Right cardiac atrium (tissue), 5 donors: ENCODE measurements at places on chromosomes 12 and 14.

DNA sequence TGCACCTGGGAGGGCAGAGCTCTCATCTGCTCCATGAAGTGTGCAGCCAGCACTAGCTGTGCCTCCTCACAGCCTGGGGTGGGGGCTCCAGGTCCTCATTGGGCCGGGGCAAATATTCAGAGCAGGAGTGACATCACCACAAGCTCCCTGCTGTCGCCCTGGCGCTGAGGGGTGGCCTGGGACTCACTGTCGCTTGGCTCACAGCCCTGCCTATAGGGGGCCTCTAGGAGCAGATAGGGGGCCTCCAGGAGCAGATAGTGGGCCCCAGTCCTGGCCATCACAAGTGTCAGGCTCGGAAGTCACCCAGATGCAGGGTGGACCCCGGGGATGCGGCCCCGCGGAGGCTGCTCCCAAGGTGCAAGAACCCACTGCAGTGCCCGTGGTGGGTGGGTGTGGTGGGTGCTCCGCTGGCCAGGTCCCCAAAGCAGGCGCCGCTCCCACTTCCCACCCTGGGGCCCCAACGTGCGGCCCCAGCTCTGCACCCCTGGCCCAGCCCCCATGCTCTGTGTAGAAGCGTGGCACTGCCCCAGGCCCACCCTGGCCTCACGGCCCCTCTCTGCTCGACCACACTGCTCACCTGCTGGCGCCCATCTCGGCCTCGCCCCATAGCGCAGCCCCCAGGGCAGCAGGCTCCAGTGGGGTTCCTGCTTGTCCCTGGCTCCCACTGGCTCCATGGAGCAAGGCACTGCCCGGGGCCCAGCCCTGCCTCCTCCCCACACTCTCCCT, 18.0 kb downstream of the SYNJ2BP start:
- DNase-seq = peak; percentile 44

- no peak for DNase-seq
Measured at GRCh38 chr12:89960607-89961394, 252.2 kb upstream of the ATP2B1 start.

GRCh38 chr14:76876076-76876475, 49.9 kb downstream of the LRRC74A start:
- peak; percentile 77 for DNase-seq

DNA sequence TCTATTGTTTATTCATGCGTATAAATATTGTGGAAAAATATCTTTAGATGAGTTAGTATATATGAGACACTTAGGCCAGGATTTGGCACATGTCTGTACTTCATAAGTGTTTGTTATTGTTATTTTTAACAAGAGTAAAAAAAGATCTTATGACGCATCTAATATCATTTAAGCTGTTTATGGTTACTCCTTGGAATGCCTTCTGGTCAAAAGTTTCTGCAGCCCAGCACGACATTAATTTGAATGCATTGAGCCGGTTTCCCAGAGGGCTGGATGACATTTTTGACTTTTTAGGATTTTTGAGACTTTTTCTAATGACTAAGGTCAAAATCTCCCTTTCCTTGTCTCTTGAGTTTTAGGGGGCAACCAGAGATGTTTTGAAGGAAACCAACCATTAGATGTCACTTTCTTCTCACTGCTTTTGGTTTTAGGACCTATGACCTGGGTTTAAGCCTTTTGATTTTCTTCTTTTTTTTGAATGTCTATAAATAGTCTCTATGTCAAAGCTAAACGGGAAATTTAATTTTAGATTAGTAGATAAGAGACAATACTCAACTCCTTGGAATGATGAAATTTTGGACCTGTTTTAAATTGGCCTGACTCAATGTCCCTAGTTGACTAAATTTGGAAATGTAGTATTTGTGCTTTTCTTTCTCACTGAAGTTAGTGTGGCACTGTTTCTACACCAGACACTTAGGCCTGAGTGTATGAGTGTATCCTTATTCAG, 215.5 kb downstream of the AEBP2 start:
- DNase-seq = no peak
